ENCODE measurements at places on chromosomes 12 and 14.

GRCh38 chr14:26773906-26774593 lies 176.2 kb upstream of the NOVA1 start:
- DNase-seq: peak; percentile 6

- no peak for DNase-seq
These were observed 2.6 kb downstream of the NAV3 start for GRCh38 chr12:77833329-77833728.

DNA sequence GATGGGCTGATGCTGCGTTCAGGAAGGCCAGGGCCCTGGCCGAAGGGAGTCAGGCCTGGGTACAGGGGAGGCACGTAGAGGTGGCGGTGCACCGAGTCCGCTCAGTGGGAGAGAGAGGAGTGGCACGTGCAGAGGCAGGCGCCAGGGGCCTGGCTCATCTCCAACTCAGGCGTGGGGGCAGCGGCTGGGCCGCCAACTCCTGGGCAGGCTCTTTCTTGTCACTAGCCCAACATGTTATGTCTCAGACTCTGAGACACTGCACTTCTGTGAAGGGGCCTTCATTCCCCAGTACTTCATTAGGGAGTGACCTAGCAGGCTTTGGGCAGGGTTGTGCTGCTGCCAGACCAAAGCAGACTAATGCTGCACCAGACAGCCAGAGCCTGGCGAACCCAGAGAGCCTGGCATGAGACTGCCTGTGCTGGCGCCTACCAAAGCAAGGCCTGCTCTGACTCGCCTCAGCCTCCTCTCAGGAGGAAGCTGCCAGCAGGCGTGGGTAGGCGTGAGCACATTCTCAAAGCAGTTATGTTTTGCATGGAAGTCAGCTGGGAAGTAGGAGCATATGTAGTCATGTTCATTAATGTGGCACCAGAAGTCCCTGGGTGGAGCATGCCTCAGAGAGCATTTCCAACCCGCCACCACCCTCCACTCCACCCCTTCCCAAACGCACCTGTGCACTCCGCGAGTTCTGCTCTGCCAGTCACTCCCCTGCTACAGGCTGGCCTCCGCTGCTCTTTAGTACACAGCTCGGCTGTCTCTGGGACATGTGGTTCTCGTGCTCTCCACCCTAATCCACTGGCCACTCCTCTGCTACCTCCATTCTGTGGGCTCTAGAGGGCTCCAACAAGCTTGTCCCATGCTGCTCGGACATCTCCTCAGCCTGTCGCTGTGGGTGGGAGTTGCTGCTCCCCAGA lies 9.7 kb downstream of the CKB start:
- no peak for DNase-seq

DNA sequence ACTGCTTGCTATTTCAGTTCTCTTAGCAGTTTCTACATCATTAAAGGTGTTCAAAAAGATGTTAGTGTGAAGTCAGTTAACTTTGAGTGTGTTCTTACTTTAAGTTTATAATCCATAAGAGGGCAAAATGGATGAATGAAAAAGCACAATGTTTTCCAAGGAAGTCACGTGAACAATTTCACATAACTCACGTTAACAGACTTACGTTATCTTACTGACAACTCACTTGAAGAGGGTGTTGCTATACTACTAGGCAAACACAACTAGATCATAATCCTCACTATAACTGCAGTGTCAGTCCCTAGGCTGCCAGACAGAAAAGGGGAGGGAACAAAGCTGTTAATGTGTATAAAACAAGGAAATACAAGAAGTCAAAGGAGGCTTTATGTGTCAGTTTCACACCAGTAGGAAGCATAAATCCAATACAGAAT lies 6.4 kb downstream of the SLC2A13 start:
- no peak for DNase-seq

GRCh38 chr12:54680374-54680773 lies 32.2 kb upstream of the DCD start:
- peak; percentile 45 for DNase-seq
